ENCODE measurements at places on chromosomes 12 and 14.

DNA sequence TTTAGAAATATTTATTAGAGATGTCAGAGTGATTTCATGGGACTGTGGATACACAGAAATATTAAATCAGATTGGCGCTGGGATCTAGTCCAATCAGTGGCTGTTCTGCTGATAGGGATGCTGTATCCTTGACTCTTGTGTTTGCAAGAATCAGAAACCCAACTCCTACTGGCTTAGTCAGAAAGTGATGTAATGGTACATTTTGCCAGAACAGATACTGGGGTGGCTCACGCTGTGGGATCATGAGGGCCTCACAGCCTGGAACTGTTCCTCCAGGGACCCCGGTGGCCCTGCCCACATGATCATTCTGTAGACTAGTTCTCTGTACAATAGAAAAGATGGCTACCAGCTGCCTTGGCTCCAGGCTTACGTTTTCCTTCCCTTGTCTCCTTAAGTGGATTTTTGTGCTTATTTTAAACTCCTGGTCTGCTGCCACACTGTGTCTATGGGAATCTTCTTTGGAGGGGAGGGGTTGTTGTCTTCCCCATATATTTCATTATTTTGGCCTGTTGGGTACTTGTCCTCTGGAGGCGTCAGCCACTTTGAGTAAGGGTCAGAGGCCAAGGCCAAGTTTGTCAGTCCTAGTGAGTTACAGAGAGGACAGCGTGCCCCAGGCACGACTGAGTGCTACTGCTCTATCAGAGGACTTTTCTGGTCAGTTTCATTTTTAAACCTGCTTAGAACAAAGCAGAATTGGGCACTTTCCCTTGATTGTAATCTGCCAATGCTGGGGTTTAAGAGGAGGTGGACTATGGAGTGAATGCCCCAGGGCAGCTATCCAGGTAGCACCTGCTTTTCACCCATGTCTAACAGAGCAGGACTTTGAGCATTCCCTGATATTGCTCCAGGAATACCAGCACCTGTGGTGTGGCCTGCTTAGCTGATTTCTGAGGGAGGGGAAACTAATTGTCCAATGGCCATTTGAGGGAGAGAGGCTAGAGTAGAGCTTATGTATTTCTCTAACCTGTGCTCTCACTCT lies 164.3 kb downstream of the SLC5A8 start:
- no peak for DNase-seq

- DNase-seq, result no peak
These were observed 103.7 kb downstream of the TBX3 start for GRCh38 chr12:114580306-114580705.

DNA sequence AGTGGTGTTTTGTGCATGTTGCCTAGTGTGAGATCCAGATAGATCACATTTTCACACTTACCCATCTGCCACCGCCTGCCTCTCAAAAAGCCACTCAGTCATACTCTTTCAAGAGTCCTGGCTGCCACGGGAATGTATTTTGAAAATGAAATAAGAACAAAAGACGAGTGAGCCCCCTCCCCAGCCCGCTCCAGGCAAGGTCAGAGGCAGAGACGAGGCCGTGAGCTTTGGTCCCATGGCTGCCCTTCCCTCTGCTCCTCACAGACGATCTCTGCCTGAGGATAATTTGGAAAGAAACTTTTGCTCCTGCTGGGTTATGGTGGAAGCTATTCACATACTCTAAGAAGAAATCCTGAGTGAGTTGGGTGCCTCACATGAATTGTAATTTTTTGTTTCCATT lies 924.3 kb downstream of the BCL11B start:
- no peak for DNase-seq

DNA sequence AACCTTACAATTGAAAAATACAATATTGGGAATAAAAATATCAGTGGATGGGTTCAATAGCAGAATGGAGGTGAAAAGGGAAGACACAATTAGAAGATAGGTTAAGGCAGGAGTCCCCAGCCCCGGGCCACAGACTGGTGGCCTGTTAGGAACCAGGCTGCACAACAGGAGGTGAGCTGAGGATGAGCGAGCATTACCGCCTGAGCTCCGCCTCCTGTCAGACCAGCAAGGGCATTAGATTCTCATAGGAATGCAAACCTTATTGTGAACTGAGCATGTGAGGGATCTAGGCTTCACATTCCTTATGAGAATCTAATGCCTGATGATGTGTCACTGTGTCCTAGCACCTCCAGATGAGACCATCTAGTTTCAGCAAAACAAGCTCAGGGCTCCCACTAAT lies 27.3 kb upstream of the ST8SIA1 start:
- no peak for DNase-seq

GRCh38 chr12:77469578-77470333 lies 360.9 kb upstream of the NAV3 start:
- no peak for DNase-seq

DNA sequence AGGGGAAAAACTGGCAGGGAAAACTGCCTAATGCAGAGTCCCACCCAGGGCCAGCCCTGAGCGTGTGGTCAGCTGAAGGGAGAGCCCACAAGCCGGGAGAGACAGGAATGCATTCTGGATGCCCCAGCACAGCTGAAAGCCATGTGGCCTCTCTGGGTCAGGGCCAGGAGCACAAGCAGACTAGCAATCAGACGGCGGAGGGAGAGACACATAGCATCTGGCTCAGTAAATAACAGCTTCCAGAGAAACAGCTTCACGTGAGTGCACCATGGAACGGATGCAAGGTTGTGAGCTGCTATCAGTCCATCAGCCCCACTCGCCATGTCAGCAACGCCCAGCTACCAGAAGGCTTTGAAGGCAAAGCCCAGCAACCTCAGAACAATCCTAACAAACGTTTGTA lies 28.2 kb upstream of the TMEM106C start:
- no peak for DNase-seq

DNA sequence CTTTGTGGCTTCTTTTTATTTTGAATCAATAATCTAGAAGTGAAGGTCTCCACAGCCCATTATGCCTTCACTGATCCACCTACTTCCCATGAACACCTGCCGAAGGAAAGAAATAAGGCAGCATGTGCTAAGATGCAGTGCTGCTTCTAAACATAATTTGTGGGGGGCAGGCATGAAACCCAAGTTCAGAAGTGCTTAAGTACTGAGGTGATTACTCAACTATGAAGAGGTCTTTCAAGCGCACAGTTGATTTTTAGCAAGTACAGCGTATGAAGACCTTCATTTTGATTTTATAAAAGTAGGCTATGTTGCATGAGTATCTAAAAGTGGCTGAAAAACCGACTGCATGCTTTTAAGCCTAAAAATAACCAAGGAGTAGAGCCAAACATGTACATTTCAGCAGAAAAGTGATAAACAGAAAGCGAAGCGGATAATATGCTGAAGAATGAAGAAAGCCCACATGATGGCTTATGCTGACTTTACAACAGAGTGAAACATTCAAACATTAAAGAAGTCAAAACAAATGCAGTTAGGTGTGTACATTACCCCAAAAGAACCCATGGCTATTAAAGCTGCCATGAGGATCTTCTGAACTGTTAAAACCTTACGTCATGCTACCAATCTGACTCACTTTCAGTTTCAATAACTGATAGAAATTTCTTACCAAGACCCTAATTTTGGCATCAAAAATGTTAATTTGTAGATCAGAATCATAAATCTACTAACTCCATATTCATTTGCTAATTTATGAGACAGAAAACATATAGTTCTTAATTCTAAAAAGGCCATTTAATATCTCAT lies 29.3 kb downstream of the KICS2 start:
- no peak for DNase-seq

DNA sequence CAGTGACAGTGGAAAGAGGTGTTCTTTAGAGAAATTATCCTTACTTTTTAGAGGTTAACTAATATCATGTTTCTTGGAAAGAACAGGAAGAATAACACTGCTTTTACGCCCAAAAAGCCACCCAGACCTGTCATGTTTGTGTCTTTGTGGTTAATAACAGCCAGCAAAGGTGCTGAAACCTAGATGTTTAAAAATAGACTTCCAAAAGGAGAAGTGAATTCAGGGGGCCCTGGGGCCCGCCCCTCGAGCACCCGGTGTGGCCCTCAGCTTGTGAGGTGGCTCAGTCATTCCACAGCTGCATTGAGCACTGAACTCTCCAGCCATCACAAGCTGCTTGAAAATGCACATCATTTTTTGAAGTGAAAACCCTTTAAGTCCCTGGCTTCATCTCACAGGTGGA lies 20.8 kb upstream of the AMN start:
- no peak for DNase-seq

GRCh38 chr14:22836301-22837113 lies at the start of gene MMP14:
Gene MMP14 (plus strand): TSS chr14:22836585. CDS start chr14:22836818, 233 bp downstream.
- peak; percentile 69 for DNase-seq

GRCh38 chr12:5018677-5019076 lies 25.0 kb upstream of the KCNA5 start:
- DNase-seq, result no peak

DNA sequence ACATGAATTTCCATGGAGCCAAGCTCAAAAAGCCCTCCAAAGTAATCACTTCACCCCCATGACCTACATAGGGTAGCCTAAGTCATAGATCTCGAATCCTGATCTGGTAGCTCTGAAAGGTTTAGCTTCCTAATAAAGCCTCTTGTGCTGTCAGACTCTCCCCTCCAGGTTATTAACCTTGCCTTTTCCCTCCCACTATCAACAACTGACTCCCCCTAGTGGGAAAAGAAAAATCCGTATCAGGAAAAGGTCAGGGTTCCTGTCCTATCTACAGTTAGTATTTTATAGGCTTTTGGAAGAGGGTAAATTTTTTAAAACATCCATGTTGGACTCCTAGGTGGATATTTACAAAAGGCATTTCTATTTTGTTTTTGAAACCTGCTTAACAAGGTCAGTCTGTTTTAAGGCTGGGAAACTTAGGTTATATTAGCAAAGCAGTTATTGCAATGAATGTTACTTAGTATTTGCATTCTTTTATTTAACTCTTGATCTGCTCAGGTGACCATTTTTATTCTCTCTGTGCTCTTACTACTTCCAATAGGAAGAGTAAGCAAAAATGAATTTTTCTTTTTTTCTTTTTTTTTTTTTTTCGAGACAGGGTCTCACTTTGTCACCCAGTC lies 8.0 kb downstream of the YY1 start:
- peak; percentile 57 for DNase-seq

GRCh38 chr12:18454330-18454729 lies 193.0 kb downstream of the PIK3C2G start:
- DNase-seq, result no peak

DNA sequence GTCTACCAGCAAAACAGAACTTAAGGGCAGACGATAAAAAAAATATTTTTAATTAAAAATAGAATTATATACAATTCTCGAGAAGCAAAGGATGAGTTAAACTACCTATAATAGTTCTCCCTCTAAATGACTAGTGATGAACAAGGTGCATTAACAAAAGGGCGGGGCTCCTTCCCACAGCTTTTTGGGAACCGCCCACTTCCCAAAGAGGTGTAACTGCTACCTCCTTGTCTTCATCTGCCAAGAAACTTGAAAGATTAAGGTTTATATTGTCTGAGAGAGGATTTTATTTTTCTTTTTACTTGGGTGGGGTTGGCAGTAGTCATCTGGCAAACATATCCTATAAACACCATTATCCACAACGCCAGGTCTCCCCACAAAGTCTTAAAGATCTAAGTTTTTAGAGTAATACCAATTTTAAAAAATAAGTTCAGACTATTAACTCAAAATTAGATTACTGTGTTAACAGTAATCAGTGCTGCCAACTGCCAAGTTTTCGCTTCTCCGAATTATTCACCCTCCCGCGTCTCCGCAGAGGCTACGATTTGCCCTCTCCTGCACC lies 938 bp downstream of the RALGAPA1 start:
- DNase-seq, result no peak

- no peak for DNase-seq
These were observed 5.2 kb downstream of the EPYC start for GRCh38 chr12:90999527-90999926.

DNA sequence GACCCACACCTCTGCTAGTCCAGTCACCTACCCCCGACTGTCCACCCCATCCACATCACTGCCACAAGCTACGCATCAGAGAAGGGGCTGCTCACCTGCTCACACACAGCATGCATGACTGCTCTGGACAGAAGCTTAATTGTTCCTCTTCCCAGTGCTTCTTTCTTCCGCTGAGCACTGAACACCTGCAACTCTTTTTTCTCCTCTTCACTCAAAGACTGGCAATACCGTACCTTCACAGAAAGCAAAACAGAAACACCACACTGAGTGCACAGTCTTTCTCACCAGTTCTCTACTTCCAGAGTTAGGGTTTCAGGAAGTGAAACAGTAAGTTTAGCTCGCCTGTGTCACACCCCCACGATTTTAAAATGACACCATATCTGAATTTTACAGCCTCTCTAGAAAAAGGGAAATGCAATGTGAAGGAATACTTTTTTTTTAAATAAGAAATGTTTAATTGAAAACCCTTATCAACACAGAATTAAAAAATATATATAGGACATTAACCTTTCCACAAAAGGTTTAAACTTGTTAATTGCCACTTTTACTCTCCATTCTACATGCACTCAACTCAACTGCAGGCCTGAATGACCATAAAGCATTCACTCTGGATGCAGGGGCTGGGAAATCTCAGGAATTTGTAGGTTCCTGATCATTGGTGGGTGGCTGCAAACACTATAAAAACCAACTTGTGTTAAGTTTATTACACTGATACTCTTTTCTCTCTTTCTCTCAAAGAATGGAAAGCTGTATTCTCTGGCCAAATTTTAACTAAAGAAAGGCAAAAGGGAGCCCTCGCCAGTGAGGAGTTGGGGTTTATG lies 120.0 kb downstream of the PRICKLE1 start:
- DNase-seq, result peak; percentile 75

DNA sequence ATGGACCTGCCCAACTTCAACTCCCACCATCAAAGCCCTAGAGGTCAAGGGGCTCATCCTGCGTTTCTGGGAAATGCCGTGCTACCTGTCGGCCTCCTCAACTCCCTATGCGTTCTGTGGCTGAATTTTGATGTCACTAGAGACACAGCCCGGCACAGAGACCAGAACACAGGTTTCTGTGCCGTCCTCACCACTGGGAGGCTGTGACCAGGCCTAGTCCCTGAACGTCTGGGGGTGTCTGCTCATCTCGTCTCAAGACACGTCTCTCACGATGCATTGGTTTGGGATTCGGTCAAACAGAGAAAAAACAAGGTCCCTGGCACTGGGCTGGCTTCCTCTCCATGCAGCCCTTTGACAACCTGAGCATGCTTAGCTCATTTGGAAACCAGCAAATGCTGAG lies 33.5 kb downstream of the SLC15A4 start:
- DNase-seq, result no peak

DNA sequence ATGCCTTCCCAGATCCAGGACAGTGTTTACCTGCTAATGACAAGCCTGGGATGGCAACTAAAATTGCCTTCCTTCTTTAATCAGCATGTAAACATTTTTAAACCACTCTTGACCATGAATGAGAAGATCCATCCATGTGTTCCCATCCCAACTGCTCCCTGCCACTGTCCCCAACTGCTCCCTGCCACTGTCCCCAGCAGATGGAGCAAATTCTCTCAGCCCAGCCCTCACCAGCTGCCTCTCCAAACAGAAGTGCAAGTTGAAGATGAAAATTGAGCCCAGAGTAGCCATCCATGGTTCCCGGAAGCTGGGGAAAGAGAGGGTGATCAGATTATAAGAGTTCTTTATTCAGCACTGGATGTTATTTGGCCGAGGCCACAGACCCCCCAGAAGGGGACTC lies 133.1 kb downstream of the SLC15A4 start:
- no peak for DNase-seq

Data from inflammatory macrophage (primary cell).